ENCODE measurements at places on chromosomes 16 and 17.

DNA sequence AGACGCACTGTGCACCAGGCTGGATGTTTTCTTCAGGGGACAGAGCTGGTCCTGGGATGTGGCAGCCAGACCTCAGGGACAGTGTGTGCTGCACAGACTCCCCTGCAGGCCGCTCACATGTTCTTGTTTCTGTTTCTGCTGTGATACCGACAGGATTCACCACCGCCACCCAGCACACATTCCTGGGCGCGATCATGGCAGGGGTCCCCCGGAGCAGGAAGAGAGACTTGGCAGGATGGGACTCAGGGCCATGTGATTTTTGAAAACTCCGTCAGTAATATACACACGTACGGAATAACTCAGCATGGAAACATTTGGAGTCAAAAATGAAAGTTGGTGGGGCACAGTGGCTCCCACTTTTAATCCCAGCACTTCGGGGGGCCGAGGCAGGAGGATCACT, 79.0 kb downstream of the HAPSTR1 start:
- no peak for DNase-seq

DNA sequence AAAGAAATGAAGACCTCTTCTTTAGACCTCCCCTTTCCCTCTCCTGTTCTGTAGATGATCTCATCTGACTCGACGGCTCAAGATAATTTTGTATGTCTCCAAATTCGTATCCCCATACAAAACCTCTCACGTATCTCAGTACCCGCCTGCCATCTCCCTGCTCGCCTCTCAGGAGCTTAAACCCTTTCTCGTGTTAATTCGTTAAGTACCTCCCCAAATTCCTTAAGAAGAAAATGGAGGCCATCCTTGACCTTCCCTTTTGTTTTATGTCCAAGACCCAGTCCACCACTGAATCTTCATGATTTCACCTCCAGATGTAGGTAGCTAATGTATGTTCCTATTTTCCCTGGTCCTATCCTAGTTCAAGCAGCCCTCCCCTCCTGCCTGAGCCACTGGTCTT, 41.6 kb downstream of the OR3A1 start:
- no peak for DNase-seq

- DNase-seq = no peak
Measured at GRCh38 chr17:64340557-64340956, 50.1 kb downstream of the PECAM1 start.

DNA sequence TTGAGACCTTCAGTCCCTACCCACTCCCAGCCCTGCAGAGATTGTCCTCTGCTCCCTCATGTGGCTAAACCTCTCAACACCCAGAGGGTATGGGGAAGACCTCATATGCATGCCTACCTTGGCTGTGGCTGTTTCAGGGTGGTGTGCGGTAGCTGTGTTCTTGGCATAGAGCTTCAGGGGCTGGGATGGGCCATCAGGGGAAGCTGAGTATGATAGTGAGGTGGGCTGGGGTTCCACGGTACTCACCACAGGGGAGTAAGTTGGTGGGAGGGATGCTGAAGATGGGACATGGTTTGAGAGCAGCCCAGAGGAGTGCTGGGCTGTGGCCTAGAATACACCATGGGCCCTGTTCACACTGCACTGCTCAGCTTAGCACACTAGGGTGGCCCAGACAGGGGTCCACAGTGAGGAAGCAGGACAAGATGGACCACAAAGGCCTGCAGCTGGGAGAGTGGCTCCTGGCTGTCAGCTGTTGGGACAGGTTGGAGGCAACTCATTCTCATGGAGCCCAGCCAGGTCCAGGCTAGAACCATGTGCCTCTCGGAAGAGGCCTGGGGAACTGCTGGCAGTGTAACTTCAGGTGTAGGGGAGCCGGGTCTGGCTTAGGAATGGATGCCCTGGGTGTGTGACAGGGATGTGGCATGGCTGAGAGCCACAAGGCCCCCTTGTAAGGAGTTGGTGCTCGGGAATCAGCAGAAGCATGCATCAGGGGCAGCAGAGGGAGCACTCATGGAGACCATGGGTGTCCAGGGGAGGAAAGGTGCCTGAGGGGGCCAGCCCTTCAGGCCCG, 3.1 kb downstream of the MFAP4 start:
- DNase-seq = no peak

GRCh38 chr17:27585792-27586191, 45.2 kb upstream of the LGALS9 start:
- DNase-seq = no peak

Data from GF-D8 (cell line).